ENCODE measurements at places on chromosomes 3 and 15. TPM values are rescaled to one million over a fixed set of nuclear protein-coding genes. Genes with fewer than 3 reads are reported as not detected.

DNA sequence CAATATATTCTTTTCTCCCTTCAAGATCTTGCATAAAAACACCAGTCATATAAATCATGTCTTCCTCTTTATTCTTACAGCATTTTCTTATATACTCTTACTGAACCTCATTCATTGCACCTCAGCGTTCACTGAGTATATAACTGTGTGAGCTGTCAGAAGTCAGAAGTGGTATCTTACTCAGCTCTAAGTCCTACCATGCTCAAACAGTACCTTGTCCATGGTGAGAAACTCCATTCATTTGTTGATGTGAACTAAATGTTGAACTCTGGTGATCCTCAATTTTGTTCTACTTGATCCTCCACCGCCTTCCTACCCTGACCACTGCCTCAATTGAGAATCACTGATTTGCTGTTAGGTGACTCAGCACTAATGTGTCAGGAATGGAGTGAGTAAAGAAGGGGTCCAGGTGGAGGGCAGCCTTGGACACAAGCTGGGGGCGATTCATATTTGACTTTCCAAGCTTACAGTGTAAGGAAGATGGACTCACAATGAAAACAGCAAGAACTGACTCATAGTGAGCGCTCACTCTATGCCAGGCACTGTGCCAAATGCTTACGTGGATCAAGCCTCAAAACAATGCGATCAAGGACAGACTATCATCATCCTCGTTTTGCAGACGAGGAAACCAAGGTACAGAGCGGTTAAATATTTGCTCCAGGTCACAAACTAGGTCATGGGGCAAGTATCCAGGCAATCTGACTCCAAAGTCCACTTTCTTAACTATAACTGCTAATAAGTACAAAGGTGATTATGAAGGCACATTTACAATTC lies 13.5 kb upstream of the ZFYVE19 start:
- no peak for DNase-seq

GRCh38 chr3:71815340-71816067 lies 30.6 kb upstream of the PROK2 start:
- DNase-seq, result no peak

- DNase-seq, result no peak
Measured at GRCh38 chr15:41258750-41259471, 27.8 kb downstream of the CHP1 start.

DNA sequence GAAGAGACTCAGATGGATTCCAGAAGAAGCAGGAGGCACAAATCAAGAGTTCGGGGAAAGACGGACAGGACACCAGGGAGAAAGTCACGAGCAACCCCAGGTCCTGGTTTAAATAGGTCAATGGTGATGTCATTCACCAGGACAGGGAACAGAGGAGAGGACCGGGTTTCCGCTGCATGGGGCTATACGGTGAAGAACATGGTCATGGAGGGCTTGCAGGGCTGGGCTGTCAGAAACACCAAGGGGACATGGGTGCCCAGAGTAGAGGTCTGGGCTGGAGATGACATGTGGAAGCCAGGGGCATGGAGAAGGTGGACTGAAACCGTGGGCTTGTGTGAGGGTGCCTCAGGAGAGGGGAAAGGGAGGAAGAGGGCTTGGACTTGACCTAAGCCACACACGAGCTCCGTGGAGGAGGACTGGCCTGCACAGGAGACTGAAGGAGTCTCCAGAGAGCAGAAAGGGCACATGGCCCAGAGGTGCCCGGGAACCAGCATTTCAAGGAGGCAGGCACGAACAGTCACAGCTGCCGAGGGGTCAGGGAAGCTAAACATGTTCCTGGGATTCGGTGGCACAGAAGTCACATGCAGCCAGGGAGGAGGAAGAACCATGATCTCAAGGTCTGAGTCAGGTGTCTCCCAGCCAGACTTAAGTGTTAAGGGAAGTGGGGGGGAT lies 54.2 kb upstream of the RPL32 start:
- no peak for DNase-seq

GRCh38 chr3:30256474-30256873 lies 349.9 kb upstream of the TGFBR2 start:
- no peak for DNase-seq

GRCh38 chr3:105948101-105948500 lies 79.3 kb upstream of the CBLB start:
- no peak for DNase-seq

DNA sequence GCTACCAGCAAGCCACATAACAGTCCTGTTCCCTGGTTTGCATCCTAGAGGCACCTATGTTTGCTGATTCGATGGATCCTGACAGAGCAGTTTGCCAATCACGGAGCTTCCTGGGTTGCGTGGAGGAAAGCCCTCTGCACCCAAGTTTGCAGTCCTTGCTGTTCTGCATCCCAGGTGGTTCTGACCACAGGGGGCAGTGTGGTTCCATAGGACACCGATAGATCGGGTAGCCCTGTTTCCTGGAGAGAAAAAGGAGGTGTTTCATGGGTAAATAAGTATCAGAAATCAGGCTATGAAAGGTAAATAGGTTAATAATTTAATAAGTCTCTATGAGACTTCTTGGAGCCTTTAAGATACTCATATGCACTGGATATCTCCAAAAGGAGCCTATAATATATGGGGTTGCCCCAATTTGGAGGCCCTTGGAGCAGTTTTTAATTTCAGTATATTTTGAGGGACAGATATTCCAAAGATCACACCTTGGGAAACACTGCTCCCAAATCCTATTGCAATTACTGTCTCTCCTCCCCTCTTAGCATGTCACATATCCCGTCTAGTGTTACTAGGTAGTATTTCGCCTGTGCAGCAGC lies 194.6 kb upstream of the TPM1 start:
- no peak for DNase-seq

Gene CNBP
- 401 TPM for polyA plus RNA-seq

Gene EXOG
- 12.6 TPM for polyA plus RNA-seq

Gene MKRN3
- polyA plus RNA-seq, result 2.2 TPM

Data from right renal pelvis (tissue), 4 donors.